ENCODE measurements at places on chromosomes 1 and 21. TPM values are rescaled to one million over a fixed set of nuclear protein-coding genes. Genes with fewer than 3 reads are reported as not detected.

DNA sequence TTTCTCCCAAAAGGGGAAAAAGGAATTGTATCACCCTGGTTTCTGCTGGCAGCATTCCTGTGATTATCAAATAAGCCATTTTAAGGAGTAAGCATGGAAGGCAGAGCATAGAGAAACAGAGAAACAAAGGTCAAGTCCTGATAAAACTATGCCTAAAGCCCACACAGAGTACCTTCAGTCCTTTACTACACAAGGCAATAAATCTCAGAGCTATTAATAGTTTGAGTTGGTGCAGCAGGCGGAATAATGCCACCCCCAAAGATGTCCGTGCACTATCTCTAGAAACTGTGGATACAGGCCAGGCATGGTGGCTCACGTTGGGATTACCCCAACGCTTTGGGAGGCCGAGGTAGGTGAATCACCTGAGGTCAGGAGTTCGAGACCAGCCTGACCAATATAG lies 58.1 kb upstream of the ZBTB40 start:
- H3K27ac ChIP-seq = no peak overlapping the region
- H3K4me3 ChIP-seq = no peak overlapping the region
- H3K36me3 ChIP-seq = no peaks in the 10 kb centered on the region
- H3K27me3 ChIP-seq = no peaks in the 10 kb centered on the region
- no peak for DNase-seq
- no peaks in the 10 kb centered on the region for H3K4me1 ChIP-seq

The ABCG1 gene
- total RNA-seq = 27.6 TPM

GRCh38 chr21:17709266-17709611 lies 96.5 kb upstream of the BTG3 start:
- no peak overlapping the region for H3K4me3 ChIP-seq
- no peaks in the 10 kb centered on the region for H3K4me1 ChIP-seq
- H3K27me3 ChIP-seq = no peaks in the 10 kb centered on the region
- H3K36me3 ChIP-seq = no peaks in the 10 kb centered on the region
- no peak for DNase-seq

The PSMB2 gene
- total RNA-seq = 44.1 TPM

The ZBTB8B gene
- total RNA-seq = 0.03 TPM

The TEKT2 gene
- 5.7 TPM for total RNA-seq

- H3K27ac ChIP-seq = no peak overlapping the region
- no peak for DNase-seq
- no peaks in the 10 kb centered on the region for H3K27me3 ChIP-seq
- peaks cover 3% of the 10 kb centered on the region for H3K4me1 ChIP-seq
Observed at GRCh38 chr21:42257091-42257765, 38.3 kb downstream of the ABCG1 start.

GRCh38 chr1:154628121-154628405 lies 20.1 kb upstream of the ADAR start:
- DNase-seq = no peak
- H3K4me1 ChIP-seq = peaks cover 6% of the 10 kb centered on the region
- no peaks in the 10 kb centered on the region for H3K27me3 ChIP-seq
- H3K4me3 ChIP-seq = peak overlapping the region; percentile 83
- no peaks in the 10 kb centered on the region for H3K36me3 ChIP-seq

The NBPF6 gene
- total RNA-seq = not detected

- no peak overlapping the region for H3K27ac ChIP-seq
- no peaks in the 10 kb centered on the region for H3K36me3 ChIP-seq
- no peaks in the 10 kb centered on the region for H3K27me3 ChIP-seq
- DNase-seq = no peak
- H3K4me1 ChIP-seq = peaks cover under 1% of the 10 kb centered on the region
- no peak overlapping the region for H3K4me3 ChIP-seq
Observed at GRCh38 chr21:28234326-28234725, 758.4 kb downstream of the LTN1 start.

DNA sequence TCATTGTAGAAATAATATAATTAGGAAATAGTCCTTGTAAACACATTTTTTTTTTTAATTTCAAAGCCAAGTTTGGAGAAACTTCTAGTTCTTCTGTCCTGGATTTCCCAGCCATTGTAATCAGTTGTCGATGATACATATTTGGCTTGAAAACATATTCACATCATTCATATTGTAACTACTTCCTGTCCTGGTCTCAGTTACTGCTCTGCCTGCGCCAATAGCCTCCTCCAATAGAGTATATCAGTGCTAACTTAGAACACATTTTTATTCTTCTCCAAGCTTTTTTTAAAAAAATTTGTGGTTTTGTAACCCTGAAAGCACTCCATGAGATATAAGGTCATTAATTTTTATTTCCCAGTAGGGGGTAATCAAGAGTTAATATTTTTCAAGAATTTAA lies 46.1 kb upstream of the FMO2 start:
- DNase-seq = no peak
- H3K4me1 ChIP-seq = peaks cover 2% of the 10 kb centered on the region
- no peak overlapping the region for H3K27ac ChIP-seq
- H3K4me3 ChIP-seq = no peak overlapping the region
- H3K36me3 ChIP-seq = no peaks in the 10 kb centered on the region

DNA sequence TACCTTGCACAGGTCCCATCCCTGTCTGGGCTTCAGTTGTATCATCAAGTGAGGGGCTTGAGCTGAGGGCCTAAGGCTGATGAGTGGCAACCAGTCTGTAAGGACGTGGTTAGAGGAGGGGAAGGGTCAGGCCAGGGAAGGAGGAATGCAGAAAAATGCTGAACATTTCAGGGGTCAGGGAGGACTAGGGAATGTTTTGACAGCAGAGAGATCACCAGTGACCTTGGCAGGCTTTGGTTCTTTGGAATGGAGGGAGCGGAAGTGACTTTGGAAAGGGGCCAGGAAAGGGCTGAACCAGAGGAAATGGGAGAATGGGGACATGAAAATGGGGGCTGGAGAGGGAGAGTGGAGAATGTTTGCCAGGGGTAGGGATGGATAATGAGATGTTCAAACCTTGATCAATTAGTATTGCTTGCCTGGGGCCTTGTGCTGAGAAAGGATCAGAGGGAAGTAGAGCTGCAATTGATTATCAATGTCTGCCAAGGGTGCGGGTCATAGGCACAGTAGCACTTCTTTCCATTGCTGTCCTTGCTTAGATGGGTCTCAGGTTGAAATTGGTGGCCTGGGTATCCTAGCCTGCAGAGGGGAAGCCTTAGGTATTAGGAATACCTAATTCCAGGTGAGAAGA lies 7.4 kb downstream of the LDLRAP1 start:
- H3K4me1 ChIP-seq = peaks cover 33% of the 10 kb centered on the region
- H3K36me3 ChIP-seq = peaks cover 6% of the 10 kb centered on the region
- H3K27me3 ChIP-seq = no peaks in the 10 kb centered on the region
- no peak overlapping the region for H3K27ac ChIP-seq
- DNase-seq = peak; percentile 36
- no peak overlapping the region for H3K4me3 ChIP-seq

- H3K4me1 ChIP-seq = no peaks in the 10 kb centered on the region
- no peak overlapping the region for H3K4me3 ChIP-seq
Observed at GRCh38 chr1:157628773-157629172, 30.9 kb upstream of the FCRL4 start.

DNA sequence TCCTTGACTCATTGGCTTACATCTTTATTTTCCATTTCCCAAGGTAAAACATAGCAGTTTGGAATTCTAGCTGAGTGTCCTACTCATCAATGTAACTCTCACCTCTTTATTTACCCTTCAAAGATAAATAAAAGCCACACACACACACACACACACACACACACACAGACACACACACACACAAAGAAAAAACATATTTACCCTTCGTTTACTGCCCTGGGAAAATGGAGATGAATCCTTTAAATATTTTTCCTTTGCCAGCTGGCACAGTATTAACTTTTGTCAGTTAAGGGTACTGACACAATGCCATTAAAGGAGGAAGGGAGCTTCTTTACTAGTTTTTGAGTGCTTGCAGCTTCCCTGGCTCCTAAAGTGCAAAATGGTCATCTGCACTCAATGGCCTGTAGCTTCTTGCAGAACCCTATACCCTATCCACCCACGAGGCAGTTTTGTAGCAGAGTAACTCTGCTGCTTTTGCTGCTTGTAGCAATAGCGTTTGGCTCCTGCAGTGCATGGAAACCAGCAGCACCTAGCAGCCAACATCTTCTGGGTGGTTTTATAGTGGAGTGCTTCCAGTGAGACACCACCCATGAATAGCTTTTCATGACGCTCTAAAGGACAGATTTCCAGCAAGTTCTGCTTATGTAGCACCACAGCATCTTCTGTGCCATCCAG lies 103.7 kb downstream of the HS2ST1 start:
- no peak overlapping the region for H3K4me3 ChIP-seq
- no peak overlapping the region for H3K27ac ChIP-seq
- no peaks in the 10 kb centered on the region for H3K4me1 ChIP-seq
- DNase-seq = no peak
- no peaks in the 10 kb centered on the region for H3K27me3 ChIP-seq

GRCh38 chr1:90412563-90412962 lies 304.5 kb downstream of the BARHL2 start:
- no peaks in the 10 kb centered on the region for H3K27me3 ChIP-seq
- H3K36me3 ChIP-seq = no peaks in the 10 kb centered on the region
- no peaks in the 10 kb centered on the region for H3K4me1 ChIP-seq

- no peaks in the 10 kb centered on the region for H3K4me1 ChIP-seq
- H3K4me3 ChIP-seq = no peak overlapping the region
- no peak for DNase-seq
- no peak overlapping the region for H3K27ac ChIP-seq
- peaks cover 2% of the 10 kb centered on the region for H3K36me3 ChIP-seq
Observed at GRCh38 chr1:200365897-200366426, 43.9 kb downstream of the ZNF281 start.

GRCh38 chr21:36254106-36254941 lies 65.7 kb upstream of the MORC3 start:
- no peak overlapping the region for H3K27ac ChIP-seq
- peaks cover 3% of the 10 kb centered on the region for H3K36me3 ChIP-seq
- H3K4me1 ChIP-seq = no peaks in the 10 kb centered on the region
- H3K27me3 ChIP-seq = no peaks in the 10 kb centered on the region
- H3K4me3 ChIP-seq = no peak overlapping the region

The KPRP gene
- total RNA-seq = not detected

DNA sequence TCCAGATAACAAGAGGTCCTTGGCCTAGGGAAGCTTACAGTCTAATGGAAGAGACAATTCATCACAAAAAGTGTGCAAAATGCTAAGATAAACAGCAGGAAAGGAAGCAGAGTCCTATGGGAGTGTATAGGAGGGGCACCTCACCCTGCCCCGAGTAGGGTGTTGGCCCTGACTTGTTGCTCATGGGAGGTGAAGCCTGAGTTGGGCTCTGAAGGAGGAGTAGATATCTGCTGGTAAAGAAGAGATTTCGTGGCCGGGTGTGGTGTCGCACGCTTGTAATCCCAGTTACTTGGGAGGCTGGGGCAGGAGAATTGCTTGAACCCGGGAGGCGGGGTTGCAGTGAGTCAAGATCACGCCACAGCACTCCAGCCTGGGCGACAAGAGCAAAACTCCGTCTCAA lies 18.6 kb upstream of the GPR37L1 start:
- peaks cover 16% of the 10 kb centered on the region for H3K4me1 ChIP-seq
- H3K36me3 ChIP-seq = no peaks in the 10 kb centered on the region
- H3K27me3 ChIP-seq = no peaks in the 10 kb centered on the region
- no peak for DNase-seq
- H3K27ac ChIP-seq = no peak overlapping the region

GRCh38 chr1:24572301-24572700 lies 16.4 kb downstream of the NCMAP start:
- H3K27me3 ChIP-seq = no peaks in the 10 kb centered on the region
- no peak for DNase-seq
- H3K4me3 ChIP-seq = no peak overlapping the region
- H3K27ac ChIP-seq = no peak overlapping the region

The SHC1 gene
- 153 TPM for total RNA-seq

The VPS26C gene
- 51.8 TPM for total RNA-seq

The S100A7 gene
- total RNA-seq = not detected

The ATP1A4 gene
- total RNA-seq = 0.19 TPM

The CHIA gene
- total RNA-seq = not detected

GRCh38 chr1:9630331-9631111 lies 21.0 kb upstream of the PIK3CD start:
- H3K27ac ChIP-seq = no peak overlapping the region
- H3K4me3 ChIP-seq = no peak overlapping the region
- no peaks in the 10 kb centered on the region for H3K4me1 ChIP-seq
- no peak for DNase-seq
- H3K36me3 ChIP-seq = no peaks in the 10 kb centered on the region

DNA sequence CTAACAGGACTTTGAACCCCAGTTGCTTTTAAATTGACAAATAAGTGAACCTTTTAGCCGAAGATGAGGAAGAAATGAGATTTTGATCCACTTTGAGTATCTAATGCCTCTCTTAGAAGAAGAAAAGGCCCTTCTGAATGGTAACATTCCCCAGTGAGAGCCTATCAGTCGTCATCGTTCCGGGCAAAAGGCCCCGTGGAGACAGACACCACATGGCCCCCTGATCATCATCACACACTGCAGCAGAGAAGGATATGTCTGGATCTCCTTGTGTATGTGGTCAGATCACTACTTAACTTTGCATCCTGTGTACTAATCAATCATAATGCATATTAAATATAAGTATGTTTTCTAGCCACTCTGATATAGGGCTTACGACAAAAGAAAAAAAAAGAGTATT lies 87.3 kb upstream of the SMYD2 start:
- no peak overlapping the region for H3K4me3 ChIP-seq
- H3K4me1 ChIP-seq = no peaks in the 10 kb centered on the region
- H3K36me3 ChIP-seq = no peaks in the 10 kb centered on the region
- DNase-seq = no peak
- no peaks in the 10 kb centered on the region for H3K27me3 ChIP-seq

DNA sequence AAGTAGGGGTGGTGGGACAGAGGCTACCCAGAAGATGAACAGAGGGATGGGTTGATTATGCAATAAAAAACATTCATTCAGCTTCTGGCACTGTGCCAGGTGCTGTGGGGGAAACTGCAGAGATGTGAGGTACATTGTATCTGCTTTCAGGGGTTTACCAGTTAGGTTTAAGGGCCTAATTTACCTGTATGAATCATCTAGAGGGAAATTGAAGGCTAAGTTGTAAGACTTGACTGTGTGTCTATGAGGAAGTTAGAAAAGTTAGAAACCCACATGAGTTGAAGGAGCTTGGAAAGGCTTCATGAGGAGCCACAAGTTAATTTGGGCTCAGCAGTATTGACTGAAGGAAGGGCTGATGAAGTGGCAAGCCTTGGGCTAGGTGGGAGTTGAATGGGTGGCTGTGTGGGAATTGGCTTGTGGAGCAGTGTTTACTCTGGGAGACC lies 36.7 kb upstream of the APOBEC4 start:
- H3K27ac ChIP-seq = no peak overlapping the region
- no peaks in the 10 kb centered on the region for H3K4me1 ChIP-seq
- H3K27me3 ChIP-seq = no peaks in the 10 kb centered on the region
- no peaks in the 10 kb centered on the region for H3K36me3 ChIP-seq

The PIGK gene
- total RNA-seq = 38.5 TPM

DNA sequence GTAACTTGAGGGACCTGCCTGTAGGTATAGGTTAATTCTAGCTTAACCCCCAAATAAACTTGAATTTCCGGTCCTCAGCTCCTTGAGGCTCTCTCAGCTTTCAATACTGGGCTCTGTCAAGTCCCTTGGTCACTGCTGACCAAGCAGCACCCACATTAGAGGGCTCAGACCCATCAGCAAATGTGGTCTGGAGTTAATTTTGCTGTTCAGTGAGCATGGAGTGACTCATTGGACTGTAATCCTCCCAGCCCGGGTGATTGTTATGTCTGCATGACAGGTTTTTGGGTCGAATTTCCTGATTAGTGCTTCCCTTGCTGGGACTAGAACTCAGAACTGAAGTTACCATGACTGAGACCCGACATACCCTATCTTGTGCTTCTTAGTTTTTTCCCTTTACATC lies 130.6 kb downstream of the URB2 start:
- H3K4me3 ChIP-seq = no peak overlapping the region
- peak; percentile 2 for DNase-seq
- H3K4me1 ChIP-seq = no peaks in the 10 kb centered on the region
- no peak overlapping the region for H3K27ac ChIP-seq
- no peaks in the 10 kb centered on the region for H3K27me3 ChIP-seq
- no peaks in the 10 kb centered on the region for H3K36me3 ChIP-seq

The FCRL4 gene
- total RNA-seq = not detected
